Muscle of leg (tissue), 16 donors: ENCODE measurements at places on chromosomes 5 and 9. TPM values are rescaled to one million over a fixed set of nuclear protein-coding genes. Genes with fewer than 3 reads are reported as not detected.

Gene PCDHA7
- total RNA-seq = 0.13 TPM

- H3K27ac ChIP-seq = no peak overlapping the region
- DNase-seq = no peak
- no peaks in the 10 kb centered on the region for H3K36me3 ChIP-seq
- H3K4me3 ChIP-seq = no peak overlapping the region
- no peaks in the 10 kb centered on the region for H3K27me3 ChIP-seq
Measured at GRCh38 chr9:106529616-106530015, 333.4 kb upstream of the ZNF462 start.

Gene TRPM6
- total RNA-seq = 0.04 TPM

Gene LURAP1L
- 7.7 TPM for total RNA-seq

DNA sequence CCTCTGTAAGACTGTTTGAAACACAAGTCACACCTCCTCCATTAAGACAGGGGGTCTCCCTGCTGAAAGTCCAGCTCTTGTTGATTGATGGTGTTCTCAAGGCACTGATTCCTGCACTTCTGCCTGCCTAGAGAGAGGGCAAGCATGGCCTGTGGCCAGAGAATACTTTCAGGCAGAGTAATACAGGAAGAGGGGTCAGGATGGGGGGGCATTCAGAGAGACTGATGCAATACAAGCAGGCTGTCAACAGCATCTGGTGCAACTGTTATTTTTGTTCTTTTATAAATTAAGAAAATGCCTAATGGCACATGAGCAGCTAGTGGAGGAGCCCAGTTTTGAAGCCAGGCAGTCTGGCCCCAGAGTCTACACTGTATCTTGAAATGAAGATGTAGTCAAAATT, 302.2 kb downstream of the DIRAS2 start:
- no peak overlapping the region for H3K4me3 ChIP-seq
- H3K4me1 ChIP-seq = no peaks in the 10 kb centered on the region
- no peaks in the 10 kb centered on the region for H3K36me3 ChIP-seq
- H3K27ac ChIP-seq = no peak overlapping the region

DNA sequence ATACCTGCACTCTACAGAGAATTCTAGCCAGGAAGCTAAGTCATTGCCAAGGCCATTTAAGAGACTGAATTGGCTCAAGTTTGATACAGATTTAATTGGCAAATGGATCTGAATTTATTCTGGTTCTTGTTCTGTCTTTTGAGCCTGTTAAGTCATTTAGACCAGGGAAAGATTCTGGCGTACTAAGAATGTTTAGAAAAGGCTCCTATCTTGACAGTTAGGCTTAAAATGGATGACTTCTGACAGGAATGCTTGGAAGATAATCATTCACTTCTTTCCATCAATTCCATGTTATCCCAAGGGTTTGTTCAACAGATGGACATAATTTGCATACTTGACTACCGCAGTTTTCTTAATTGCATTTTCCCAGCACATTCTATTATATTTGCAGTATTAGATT, 376.6 kb downstream of the PTPRD start:
- H3K27ac ChIP-seq = no peak overlapping the region
- H3K4me3 ChIP-seq = no peak overlapping the region
- no peaks in the 10 kb centered on the region for H3K4me1 ChIP-seq

Gene ANP32B
- total RNA-seq = 18.6 TPM

GRCh38 chr9:106066940-106067524, 372.7 kb downstream of the TMEM38B start:
- no peak overlapping the region for H3K27ac ChIP-seq
- H3K27me3 ChIP-seq = no peaks in the 10 kb centered on the region
- peak; percentile 58 for DNase-seq

Gene ANXA2R
- total RNA-seq = 1.2 TPM

DNA sequence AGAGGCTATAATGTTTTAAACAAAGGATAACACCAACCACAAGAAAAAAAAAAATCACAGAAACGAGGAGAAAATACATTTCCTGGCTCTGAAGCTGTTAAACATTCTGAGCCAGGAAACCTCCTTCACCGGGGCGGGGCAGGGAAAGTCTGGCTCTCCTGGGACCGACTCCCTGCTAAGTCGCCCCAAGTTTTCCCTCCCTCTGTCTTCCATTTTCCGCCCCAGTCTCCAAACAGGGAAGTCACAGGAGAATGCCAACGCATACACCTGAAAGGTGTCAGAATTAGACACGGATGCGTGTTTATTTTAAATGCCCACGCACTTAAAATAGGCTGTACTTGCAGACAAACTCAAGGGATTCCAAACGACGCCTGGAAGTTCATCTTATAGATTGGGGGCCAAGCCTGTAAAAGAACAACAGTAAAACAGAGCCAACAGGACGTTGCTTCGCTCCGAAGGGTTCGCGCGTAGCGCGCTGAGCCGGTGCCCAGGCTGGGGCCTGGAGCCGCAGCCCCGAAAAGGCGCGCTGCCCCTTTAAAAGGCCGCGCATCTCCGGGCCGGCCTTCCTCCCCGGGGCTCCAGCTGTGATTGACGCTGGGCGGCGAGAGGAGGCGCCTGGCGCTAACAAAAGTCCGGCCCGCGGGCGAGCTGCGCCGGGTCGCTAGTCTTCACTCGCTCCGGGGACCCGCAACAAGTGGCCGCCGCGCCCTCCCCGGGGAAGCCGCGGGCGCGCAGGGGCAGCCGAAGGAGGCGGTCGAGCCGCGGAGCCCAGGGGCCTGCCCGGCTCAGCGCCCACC, at the start of gene FBXL7:
Gene FBXL7, plus strand, starts transcription at position 653 of the 797 bp plus-strand sequence.
- H3K4me3 ChIP-seq = peak within 1 kb of the TSS; percentile 84
- peaks cover 1% of the 10 kb centered on the region for H3K36me3 ChIP-seq
- peaks cover 3% of the 10 kb centered on the region for H3K4me1 ChIP-seq
- peak; percentile 95 for DNase-seq
- H3K27me3 ChIP-seq = peaks cover 2% of the 10 kb centered on the region

- H3K27me3 ChIP-seq = no peaks in the 10 kb centered on the region
- no peak overlapping the region for H3K4me3 ChIP-seq
- no peaks in the 10 kb centered on the region for H3K4me1 ChIP-seq
Measured at GRCh38 chr9:79939819-79940218, 368.1 kb downstream of the TLE4 start.

DNA sequence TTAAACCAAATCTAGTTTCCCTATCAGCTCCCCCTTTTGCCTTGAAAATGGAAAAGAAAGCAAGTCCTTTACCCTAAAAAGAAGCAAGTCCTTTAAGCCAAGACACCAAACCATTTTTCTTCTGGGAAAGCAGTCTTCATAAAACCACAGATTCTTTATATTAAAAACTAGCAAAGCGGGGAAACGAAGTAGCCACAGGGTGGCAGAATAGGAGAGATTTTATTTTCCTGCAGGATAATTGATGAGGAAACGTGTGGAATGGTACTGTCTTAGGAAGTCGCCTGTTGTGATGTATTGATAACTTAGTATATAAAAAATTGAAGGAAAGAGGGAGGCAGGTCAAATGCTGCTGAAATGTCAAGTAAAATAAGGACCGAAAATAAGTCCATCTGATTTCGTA, 41.1 kb downstream of the ZNF883 start:
- H3K27ac ChIP-seq = no peak overlapping the region
- H3K4me1 ChIP-seq = no peaks in the 10 kb centered on the region
- H3K36me3 ChIP-seq = no peaks in the 10 kb centered on the region
- DNase-seq = peak; percentile 2

DNA sequence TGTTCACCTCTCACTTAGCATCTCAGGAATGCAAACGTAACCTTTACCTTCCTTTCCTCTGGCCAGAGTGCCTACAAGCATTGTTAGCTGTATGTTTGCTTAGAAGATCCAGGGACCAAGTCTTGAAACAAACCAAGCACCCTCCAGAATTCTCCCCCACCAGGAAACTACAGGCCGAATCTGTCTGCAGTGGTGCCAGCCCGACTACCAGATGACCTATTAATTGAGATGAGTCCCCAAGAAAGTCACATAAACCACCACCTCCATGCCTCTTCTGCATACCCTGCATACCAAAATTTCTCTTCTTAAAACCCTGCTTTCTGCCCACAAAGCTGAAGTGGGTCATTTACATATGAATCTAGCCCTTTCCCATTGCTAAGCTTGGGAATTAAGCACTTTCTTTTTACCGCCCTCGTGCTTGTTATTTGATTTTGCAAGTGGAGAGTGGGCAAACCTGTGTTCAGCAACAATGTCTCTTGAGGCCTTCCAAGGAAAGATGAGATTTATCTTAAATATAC, 1239.1 kb downstream of the CDH12 start:
- no peaks in the 10 kb centered on the region for H3K36me3 ChIP-seq
- no peak overlapping the region for H3K27ac ChIP-seq
- H3K27me3 ChIP-seq = no peaks in the 10 kb centered on the region
- H3K4me3 ChIP-seq = no peak overlapping the region
